Pancreas (tissue), 10 donors: ENCODE measurements at places on chromosomes 16 and 17. TPM values are rescaled to one million over a fixed set of nuclear protein-coding genes. Genes with fewer than 3 reads are reported as not detected.
A peak's percentile ranks its signal among the peaks of the same experiment; 100 is the strongest.

Gene SPECC1
- total RNA-seq: 8.6 TPM

Gene SLC38A8
- total RNA-seq: not detected

Gene TEX19
- total RNA-seq: not detected

Gene KRTAP3-1
- not detected for total RNA-seq

Gene KRTAP4-4
- total RNA-seq: not detected

Gene MYH3
- total RNA-seq: 0.63 TPM

Gene KAT7
- 18.9 TPM for total RNA-seq

Gene CCL4
- total RNA-seq: 2.0 TPM

Gene OXLD1
- 9.4 TPM for total RNA-seq

Gene HAPSTR1
- total RNA-seq: 17.1 TPM

Gene MEOX1
- 1.0 TPM for total RNA-seq

Gene CX3CL1
- total RNA-seq: 6.0 TPM

Gene KRT16
- 0.15 TPM for total RNA-seq

- DNase-seq: no peak
Observed at GRCh38 chr16:74771656-74772315, 2.8 kb downstream of the FA2H start.

- no peak for DNase-seq
Observed at GRCh38 chr16:30533748-30534367, 800 bp downstream of the ZNF747 start.

GRCh38 chr16:88591577-88592021, 21.4 kb downstream of the ZC3H18 start:
- no peak for DNase-seq

DNA sequence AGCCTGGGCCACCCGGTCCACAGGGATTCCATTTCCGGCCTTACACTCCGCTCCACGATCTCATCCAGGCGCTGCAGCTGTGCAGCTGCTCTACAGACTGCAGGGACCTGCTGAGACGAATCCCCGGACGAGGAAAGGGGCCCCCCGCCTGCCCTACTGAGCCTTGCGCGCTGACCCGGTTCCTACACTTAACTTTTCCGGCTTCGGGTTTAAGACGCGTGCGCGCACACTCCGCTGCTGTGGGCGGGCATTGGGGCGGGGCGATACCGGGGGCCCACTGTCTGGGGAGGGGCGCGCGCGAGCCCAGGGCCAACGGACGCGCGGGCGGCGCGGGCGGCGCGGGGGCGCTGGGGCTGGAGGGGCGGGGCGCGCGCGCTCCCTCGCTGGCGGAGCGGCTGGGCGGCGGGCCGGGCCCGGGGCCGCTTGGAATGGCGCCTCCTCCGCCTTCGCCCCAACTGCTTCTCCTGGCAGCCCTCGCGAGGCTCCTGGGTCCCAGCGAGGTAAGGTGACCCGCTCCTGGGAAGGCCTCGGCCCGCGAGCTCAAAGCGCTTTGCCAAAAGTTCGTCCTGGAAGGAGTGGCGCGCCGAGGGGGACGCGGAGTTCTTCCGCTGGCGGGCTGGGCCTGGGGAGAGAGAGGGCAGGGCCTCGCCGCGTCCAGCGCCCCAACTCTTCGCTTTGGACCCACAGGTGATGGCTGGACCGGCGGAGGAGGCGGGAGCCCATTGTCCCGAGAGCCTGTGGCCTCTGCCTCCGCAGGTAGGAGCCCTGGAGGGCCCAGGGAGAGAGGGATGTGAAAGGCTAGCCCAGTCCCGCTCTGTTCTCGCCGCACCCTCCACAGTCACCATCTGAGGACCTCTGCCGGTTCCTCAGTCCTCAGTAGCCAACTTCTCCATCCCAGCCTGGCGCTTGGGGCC, at the start of gene TP53I13:
TP53I13 (plus strand) TSS at position 371 of the 914 bp plus-strand sequence; CDS start at position 429, 58 bp downstream.
- peak; percentile 96 for DNase-seq

GRCh38 chr16:66344533-66345145, 21.9 kb upstream of the CDH5 start:
- DNase-seq: no peak

GRCh38 chr16:17668386-17668785, 197.6 kb upstream of the XYLT1 start:
- no peak for DNase-seq

- DNase-seq: no peak
Observed at GRCh38 chr17:57441270-57441600, 184.9 kb downstream of the MSI2 start.

DNA sequence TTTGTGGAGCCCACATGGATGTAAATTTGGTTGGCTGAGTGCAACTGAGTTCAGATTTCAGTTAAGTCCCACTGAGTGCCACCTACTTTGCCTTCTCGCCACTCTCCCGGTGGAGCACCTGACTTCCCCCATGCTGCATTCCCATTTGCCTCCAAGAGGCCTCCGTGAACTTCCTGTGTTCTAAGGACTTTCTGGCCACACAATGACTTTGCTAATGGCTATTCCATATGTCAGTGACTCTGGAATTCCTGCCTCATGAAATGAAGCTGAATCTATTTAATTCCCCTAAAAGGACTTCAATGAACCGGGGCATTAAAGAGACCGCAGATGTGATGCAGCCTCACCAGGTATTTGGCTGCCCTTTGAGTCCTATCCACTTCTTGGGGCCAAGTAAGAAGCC, 29.9 kb downstream of the ABCC12 start:
- DNase-seq: no peak

GRCh38 chr16:69340095-69340644, 598 bp downstream of the NIP7 start:
- DNase-seq: no peak

DNA sequence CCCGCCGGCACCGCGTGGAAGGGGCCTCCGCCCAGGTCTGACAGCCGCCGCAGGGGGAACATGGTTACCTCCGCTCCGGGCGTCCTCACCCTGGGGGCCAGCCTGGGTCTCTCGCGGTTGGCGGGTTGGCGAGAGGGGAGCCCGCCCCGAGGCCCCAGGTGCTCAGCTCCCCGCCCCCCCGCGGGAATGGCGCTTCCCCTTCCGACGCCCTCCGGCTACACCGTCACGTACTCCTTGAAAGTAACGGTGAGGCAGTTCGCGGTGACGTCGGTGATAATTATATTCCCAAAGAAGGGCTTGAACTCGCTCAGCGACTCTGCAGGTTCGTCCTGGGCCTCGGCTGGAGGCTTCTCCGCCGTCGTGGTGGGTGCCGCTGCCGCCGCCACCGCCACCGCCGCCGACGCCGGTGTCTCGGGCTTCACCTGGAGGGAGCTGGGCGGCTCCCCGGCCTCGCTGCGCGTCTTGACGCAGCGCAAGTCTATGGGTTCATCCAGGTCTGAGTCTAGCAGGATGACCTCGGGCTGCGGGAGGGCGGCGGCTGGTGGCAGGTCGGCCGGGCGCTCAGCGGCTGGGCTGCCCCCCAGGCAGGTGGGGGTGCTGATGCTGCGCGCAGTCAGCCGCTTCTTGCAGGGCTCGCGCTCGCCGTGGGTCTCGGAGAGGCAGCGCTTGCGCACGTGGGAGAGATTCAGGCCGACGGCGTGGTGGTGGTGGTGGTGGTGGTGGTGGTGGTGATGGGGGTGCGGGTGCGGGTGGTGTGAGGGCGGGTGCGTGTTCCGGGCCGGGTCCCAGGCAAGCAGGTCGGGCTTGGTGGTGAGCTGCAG, 5.3 kb downstream of the CBX4 start:
- peak; percentile 47 for DNase-seq

DNA sequence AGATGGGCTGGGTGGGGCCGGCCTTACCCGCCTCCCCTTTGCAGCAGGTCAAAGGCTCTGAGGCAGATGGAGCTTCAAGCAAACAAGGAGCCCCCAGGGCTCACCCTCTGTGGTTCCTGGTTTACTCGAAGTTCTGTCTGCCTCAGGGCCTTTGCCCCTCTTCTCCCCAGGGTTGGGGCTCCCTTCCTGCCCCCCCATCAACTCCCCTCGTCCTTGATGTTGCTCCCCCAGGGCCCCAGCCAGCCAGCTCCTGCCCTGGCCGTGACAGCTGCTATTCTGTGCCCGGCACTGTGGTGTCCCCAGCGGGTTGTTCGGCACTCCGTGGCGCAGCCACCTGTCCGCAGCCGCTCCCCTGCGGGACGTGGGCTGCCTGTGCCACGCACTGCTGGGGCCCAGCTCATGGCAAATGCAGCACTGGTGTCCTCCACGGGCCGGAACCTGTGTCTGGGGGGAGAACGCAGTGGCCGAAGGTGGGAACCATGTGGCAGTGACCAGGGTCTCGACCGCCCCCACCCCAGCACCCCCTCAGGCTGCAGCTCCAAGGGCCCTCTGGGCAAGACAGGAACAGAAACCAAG, 4.3 kb upstream of the METRN start:
- DNase-seq: no peak

DNA sequence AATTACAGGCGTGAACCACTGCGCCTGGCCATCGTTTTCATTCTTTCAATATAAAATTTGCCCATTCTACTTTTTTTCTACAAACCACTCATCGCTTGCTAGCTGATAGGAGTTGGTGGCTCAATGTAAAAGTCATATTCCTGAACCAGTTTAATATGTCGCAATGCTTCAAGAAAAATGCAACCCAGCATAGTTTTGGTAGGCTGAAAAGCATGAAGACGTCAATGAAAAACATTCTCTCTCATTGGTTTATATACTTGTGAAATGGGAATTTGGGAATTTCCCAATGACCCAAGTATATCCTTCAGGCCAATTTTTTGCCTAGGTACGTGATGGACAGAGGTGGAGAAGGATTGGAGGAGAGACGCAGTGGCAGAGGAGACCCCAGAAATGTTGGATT, 26.9 kb downstream of the USP43 start:
- DNase-seq: no peak

- DNase-seq: no peak
Observed at GRCh38 chr16:68658341-68658973, 13.3 kb downstream of the CDH3 start.

DNA sequence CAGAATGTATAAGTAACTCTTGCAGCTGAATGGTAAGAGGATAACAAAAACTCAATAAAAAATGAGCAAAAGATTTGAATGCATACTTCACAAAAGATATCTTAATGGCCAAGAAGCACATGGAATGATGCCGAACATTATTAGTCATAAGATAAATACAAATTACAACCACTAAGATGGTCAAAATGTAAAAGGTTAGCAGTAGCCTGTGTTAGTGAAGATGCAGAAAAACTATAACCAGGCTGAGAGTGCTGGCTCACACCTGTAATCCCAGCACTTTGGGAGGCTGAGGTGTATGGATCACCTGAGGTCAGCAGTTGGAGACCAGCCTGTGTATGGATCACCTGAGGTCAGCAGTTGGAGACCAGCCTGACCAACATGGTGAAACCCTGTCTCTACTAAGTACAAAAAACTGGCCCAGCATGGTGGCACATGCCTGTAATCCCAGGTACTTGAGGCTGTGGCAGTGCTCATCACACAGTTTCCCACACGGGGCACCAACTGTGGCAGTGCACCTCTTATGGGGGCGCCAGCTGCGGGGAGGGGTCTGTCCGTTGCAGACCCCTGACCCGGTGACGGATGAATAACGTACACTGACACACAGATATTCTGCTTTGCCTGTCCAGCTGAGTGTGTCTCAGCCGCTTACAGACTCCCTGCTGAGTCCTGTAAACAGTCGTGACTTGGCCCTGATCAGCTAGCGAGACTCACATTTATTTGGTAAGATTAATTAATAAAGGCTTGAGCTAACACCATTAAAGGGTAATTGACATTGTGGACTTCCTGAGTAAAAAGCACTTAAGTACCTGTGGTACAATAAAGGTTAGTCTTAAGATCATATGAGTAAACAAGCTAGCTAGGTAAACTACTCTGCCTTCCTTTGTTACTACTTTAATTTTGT, 45.7 kb upstream of the FAM20A start:
- no peak for DNase-seq

- DNase-seq: no peak
Observed at GRCh38 chr17:73536700-73537605, 107.3 kb downstream of the SDK2 start.

- DNase-seq: no peak
Observed at GRCh38 chr17:6578491-6578890, 22.1 kb upstream of the PITPNM3 start.

- peak; percentile 47 for DNase-seq
Observed at GRCh38 chr17:179781-180380, 1.6 kb downstream of the DOC2B start.

- DNase-seq: peak; percentile 73
Observed at GRCh38 chr16:72042157-72042660, 12.1 kb upstream of the HP start.
